ENCODE measurements at places on chromosomes 7 and 10. TPM values are rescaled to one million over a fixed set of nuclear protein-coding genes. Genes with fewer than 3 reads are reported as not detected.

FLNC gene
- 67.5 TPM for total RNA-seq

- DNase-seq: no peak
Observed at GRCh38 chr10:34506786-34507185, 308.3 kb downstream of the PARD3 start.

GRCh38 chr7:116591202-116592040 lies 66.6 kb downstream of the CAV1 start:
- DNase-seq: no peak

GPR158 gene
- total RNA-seq: 4.6 TPM

LLCFC1 gene
- not detected for total RNA-seq

GRCh38 chr10:35219891-35220890 lies 93.5 kb downstream of the CREM start:
- DNase-seq: no peak

PDE6C gene
- not detected for total RNA-seq

GRCh38 chr10:43160921-43161255 lies 22.6 kb downstream of the CSGALNACT2 start:
- no peak for DNase-seq

DNA sequence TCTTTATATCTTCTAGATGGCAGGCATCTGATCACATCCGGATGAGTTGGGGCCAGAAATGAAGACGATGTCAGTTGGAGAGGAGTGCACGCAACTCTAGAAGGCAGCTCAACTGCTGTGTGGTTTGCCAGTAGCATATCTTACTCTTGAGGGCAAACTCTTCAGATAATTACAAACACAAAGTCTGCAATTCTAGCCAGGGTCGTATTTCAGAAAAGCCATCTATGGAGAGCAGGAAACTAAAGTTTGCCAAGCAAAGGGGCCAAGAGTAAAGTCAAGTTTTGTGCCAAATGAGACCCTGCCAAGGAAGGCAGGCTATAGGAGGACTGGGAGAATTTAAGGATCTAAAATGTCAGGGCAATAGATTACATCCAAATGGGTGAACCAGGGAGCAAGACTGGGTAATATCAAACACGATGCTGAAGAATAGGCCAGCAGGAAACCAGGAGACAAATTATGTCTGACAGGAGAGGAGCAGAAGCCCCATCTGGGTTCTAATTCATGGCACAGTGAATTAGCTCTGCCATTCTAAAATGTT lies 312.5 kb upstream of the SEMA3C start:
- DNase-seq: no peak

DNA sequence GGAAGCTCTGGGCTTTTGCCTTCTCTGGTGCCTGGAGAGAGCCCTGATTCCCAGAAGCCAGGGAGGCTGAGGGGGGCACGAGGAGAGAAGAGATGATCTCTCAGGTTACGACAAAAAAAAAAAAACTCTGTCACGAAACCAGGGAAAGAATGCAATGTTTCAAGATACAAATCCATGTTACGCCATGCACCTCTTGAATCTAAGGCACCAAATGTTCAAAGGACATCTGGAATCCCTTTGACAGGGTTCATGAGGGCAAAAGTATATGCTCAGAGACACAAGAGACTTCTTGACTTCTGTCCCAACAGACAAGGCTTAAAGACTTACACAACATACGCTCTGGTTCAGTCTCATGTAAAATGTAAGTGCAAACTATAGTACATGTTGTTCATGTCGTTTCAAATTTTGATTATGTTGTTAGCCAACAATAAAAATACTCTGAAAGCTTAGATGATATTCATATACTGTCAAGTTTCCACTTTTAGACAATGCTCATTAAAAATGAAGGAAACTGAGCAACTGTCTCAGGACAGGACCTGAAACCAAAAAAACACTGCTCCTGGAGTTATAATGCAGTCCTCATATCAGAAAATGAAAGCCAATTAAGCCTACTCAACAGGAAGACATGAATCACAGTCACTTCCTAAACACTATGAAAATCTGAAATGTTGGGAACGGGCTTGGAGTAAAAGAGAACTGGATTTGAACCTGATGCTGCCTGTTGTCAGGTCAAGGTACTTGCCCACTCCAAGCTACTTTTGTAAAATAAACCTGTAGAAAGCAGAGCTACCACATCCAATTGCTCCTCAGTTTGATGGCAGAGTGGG lies 72.3 kb downstream of the CHCHD3 start:
- DNase-seq: peak; percentile 32

THSD7A gene
- 0.11 TPM for total RNA-seq

DNA sequence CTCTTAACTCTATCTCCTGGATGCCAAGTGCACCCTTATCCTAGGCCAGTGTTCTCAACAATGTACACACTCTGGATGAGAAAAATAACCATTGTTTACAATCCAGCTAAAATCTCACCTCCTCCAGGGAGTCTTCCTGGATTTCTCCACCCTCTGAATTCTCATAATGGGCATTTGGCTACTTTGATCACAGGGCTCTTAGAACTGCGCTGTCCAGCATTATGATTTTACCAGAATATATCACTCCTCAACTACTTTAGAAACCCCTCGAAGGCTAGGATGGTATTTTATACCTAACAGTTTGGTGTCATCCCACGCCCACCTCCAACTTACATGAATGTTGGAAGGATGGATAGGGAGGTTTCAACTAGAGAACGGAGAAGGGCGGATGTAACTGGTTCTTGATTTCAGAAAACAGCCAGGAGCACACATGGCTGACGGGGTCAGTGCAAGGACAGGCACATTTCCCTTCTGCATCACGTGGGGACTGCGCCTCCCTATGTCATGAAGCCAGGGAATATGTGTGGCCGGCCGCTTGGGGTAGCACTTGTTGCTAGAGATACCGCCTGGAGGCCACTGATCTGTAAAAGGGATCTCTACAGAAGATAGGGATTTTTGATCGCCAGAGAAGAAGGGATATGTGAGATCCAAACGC lies 1.2 kb upstream of the ATP6V0E2 start:
- peak; percentile 95 for DNase-seq

GRCh38 chr10:63644418-63645142 lies 123.4 kb downstream of the REEP3 start:
- no peak for DNase-seq

- no peak for DNase-seq
Observed at GRCh38 chr7:26492816-26493215, 201.2 kb downstream of the SNX10 start.

NEUROG3 gene
- not detected for total RNA-seq

ACSM6 gene
- not detected for total RNA-seq

CH25H gene
- not detected for total RNA-seq

DNA sequence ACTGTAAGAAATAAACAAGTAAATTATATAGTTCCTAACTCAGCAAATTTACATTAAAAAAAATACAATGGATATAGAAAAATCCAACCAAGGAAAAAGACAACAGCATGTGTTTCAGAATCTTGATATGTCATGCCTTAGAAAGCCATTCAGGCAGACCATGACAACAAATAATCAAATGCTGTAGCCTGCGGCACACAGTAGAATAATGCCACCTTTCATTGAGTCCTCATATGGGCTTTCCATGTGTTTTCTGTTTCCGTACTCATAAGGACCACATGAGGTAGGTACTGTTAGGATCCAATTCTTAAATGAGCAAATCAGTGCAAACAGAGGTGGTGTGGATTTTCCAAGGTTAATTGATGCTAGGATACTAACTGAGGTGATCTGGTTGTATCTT lies 138.6 kb downstream of the CUBN start:
- DNase-seq: no peak
